Activated CD4-positive, alpha-beta T cell treated with anti-CD3 and anti-CD28 coated beads for 36 hours (primary cell): ENCODE measurements at places on chromosomes 4 and X.

GRCh38 chr4:116925900-116926457 is 159.4 kb downstream of the TRAM1L1 start:
- no peak for DNase-seq

GRCh38 chr4:83568062-83568461 is 32.2 kb downstream of the GPAT3 start:
- DNase-seq, result no peak

GRCh38 chrX:118652717-118653116 is 74.7 kb upstream of the IL13RA1 start:
- no peak for DNase-seq

DNA sequence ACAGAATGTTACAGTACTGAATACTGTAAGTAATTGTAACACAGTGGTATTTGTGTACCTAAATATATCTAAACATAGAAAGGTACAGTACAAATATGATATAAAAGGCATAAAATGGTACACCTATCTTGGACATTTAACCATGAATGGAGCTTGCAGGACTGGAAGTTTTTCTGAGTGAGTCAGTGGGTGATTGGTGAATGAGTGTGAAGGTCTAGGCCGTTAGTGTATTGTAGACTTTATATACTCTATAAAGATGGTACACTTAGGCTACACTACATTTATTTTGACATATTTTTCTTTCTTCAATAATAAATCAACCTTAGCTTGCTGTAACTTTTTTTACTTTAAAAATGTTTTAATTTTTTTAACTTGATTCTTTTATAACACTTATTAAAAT is 422.5 kb upstream of the FSTL5 start:
- DNase-seq, result no peak

- DNase-seq, result no peak
These were observed 10.8 kb downstream of the HNRNPDL start for GRCh38 chr4:82419451-82419850.
